ENCODE measurements at places on chromosomes 11 and 22. TPM values are rescaled to one million over a fixed set of nuclear protein-coding genes. Genes with fewer than 3 reads are reported as not detected.

Gene KRTAP5-11
- not detected for total RNA-seq

Gene NLRP10
- total RNA-seq, result not detected

Gene TRPC6
- not detected for total RNA-seq

Gene RAB36
- 0.31 TPM for total RNA-seq

Gene SCGB1D2
- total RNA-seq, result not detected

Gene EMID1
- not detected for total RNA-seq

Gene ZNRD2
- 51.1 TPM for total RNA-seq

Gene PATE4
- not detected for total RNA-seq

Gene SYCE3
- total RNA-seq, result 0.87 TPM

Gene MMP13
- total RNA-seq, result not detected

Gene C11orf42
- not detected for total RNA-seq

Gene RTN4R
- 2.6 TPM for total RNA-seq

Gene MAPK8IP2
- 0.19 TPM for total RNA-seq

Gene SLC22A9
- not detected for total RNA-seq

Gene PACSIN3
- 6.0 TPM for total RNA-seq

Gene APLNR
- not detected for total RNA-seq

Gene RIN1
- 1.6 TPM for total RNA-seq

Gene PRPF19
- total RNA-seq, result 139 TPM

Gene IZUMO1R
- not detected for total RNA-seq

Gene CENATAC
- total RNA-seq, result 21.4 TPM

Gene TIGD3
- 0.73 TPM for total RNA-seq

Gene OR52A1
- total RNA-seq, result not detected

Gene FAT3
- total RNA-seq, result not detected

Gene FAM180B
- not detected for total RNA-seq

Gene PNPLA5
- not detected for total RNA-seq

Gene RAG1
- total RNA-seq, result 0.41 TPM

Gene OR51I1
- not detected for total RNA-seq

Gene C2CD3
- total RNA-seq, result 24.7 TPM

Gene GDPD4
- total RNA-seq, result not detected

Gene KRTAP5-9
- 0.27 TPM for total RNA-seq

Gene TMPRSS13
- 2.0 TPM for total RNA-seq

Gene CBLIF
- total RNA-seq, result not detected

Gene BLID
- total RNA-seq, result not detected

Gene EFCAB6
- 0.29 TPM for total RNA-seq

Gene CASP12
- not detected for total RNA-seq

Gene HEPACAM
- not detected for total RNA-seq

Gene H19
- not detected for total RNA-seq

Gene TECTA
- total RNA-seq, result 0.17 TPM

Gene TCN1
- not detected for total RNA-seq

Gene POLDIP3
- total RNA-seq, result 75.3 TPM
